ENCODE measurements at places on chromosomes 3 and 15. TPM values are rescaled to one million over a fixed set of nuclear protein-coding genes. Genes with fewer than 3 reads are reported as not detected.

DNA sequence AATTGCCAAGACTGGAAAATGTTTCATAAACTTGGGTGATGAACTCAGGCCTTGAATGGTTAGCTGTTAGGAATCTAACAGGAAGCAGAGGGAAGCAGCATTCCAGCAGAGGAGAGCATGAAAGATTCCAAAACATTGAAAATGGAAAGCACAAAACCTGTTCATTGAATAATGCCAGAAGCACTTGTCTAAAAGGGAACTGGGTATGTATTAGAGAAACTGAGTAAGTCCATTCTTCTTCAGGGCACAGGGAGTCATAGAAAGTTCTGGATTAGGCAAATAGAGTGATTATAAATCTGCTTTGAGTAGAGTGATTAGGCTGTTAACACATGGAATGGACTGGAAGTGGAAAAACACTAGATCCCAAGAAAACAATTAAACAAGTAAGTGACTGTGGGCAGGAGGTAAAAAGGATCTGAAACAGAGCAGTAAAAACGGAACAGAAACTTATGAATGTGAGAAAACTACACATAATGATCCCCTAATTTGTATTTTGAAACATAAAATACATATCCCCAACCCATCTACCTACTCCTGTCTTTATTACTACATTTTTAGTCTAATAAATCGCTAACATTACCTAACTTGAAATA, 343.4 kb downstream of the TBC1D5 start:
- DNase-seq: no peak

DNA sequence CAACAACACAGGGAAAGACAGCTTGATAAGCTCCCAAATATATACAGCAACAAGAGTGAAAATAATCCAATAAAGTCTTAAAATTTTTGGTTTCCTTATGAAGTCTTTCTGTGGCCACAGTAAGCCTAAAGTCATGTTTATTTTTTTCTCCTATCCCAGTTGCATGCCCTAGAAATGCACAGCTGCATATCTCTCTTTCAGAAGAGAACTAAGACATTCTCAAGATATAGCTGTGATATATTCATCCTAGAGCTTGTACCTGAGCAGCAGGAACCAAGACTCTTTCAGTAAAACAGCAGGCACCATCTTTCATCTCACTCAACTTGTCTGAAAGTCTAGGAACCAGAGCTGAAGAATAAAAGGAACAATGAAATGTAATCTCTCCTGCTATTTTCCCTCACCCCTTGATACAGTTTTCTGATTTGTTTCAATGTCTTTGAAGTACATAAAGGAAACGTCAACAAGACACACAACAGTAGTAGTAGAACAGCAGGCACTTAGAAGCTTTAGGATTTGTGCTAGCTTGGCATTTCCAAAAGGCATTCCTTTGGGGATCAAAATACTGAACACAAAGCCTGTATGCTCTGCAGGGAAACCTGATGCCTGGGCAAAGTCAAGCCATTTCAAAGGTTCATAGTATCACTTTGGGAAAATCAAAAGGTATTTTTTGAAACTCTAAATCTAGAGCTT, 536.8 kb downstream of the PYDC2 start:
- no peak for DNase-seq

GRCh38 chr3:148319960-148320359, 377.7 kb upstream of the AGTR1 start:
- DNase-seq: no peak

DNA sequence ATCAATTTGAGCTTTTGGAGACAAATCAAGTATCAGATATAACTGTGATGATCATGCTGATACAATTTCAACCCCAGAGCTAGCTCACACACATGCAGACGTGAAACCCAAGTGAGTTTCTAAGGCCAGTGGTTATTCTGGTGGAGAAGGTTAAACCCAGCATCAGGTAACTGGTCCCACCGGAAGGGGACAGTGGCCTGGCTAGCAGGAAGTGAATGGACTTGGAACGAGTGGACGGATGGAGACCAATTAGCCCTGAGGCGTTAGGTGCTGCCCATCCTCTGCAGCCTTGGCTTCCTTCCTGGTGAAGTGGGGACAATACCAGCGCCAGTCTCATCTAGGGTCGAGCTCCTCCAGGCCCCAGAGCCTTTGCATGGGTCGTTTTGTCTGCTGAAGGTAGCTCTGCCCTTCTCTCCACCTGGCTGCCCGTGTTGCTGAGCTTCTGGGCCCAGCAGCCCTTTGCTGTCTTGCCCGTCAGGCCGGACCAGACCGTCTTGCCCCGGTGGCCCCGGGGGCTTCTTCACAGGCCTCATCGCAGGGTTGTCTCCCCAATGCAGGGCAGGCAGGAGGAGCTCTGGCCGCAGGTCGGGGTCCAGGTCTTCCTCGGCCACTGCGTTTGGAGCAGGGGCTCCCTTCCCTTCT, 915 bp upstream of the KCTD6 start:
- DNase-seq: no peak

DNA sequence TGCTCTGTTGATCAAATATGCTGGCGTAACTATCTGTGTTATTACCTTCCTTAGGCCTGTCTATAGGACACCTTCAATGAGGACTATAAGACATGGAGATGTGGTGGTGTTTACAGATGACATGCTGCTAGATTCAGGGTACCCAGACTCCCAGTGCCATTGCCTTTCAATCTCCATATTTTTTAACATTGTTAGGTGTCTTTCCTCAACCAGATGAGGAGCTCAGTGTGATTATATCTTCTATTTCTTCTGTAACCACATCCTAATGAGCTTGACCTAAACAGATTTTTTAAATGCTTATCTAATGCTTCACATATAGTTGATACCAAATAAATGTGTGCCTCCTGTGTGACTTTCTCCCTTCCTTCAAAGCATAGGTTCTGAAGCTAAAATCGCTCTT, 730.1 kb upstream of the NR2F2 start:
- no peak for DNase-seq

DNA sequence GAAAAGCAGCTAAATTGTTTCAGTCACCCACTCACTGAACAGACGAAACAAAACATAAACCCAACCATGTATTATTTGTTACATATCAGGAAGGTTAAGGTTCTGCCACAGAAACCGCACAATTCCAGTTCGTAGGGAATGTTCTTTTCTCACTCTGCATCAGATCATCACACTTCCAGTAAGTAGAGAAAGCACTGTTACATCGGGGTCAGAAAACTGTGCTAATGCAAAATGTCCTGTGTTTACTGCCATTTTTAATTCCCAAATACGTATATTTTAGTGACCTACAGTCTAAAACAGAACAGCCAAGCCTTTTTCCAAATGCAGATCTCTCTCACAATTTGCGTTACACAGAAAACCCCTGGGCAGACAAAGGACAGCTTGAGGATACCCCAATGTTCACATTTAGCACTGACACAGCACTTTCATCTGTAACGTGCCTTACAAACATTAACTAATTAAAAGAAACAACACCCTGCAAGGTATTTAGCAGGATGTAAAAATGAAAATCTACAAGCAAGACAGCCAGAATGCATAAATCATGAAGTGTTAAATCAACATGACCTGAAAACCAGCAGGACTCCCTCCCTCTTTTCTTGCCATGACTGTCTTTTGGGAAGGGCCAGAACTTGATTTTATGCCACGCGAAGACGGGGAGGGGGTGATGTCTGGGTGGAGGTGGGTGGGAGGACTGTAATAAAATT, 34.8 kb upstream of the SKIL start:
- no peak for DNase-seq

GRCh38 chr15:31561156-31561555, 234.5 kb downstream of the KLF13 start:
- DNase-seq: no peak

Gene PLCD1
- 15.8 TPM for total RNA-seq

Gene ATP8B4
- 0.23 TPM for total RNA-seq
